ENCODE measurements at places on chromosomes 5 and 9. TPM values are rescaled to one million over a fixed set of nuclear protein-coding genes. Genes with fewer than 3 reads are reported as not detected.

ZCCHC9 gene
- total RNA-seq: 33.7 TPM

AFAP1L1 gene
- total RNA-seq: 4.3 TPM

PLAC8L1 gene
- 2.6 TPM for total RNA-seq

VPS13A gene
- 52.8 TPM for total RNA-seq

FBXO4 gene
- 9.0 TPM for total RNA-seq

PDGFRB gene
- total RNA-seq: 0.34 TPM

TNFSF8 gene
- total RNA-seq: not detected

OLFML2A gene
- 6.3 TPM for total RNA-seq

ENTPD8 gene
- 1.7 TPM for total RNA-seq

TMOD1 gene
- 4.4 TPM for total RNA-seq

LCN12 gene
- total RNA-seq: 4.2 TPM

LRRC8A gene
- 22.0 TPM for total RNA-seq

RASEF gene
- 0.12 TPM for total RNA-seq

PCDHB12 gene
- not detected for total RNA-seq

IL3 gene
- not detected for total RNA-seq

FLT4 gene
- total RNA-seq: 0.17 TPM

PCDHB4 gene
- not detected for total RNA-seq

SPATA31C1 gene
- total RNA-seq: not detected

GHR gene
- total RNA-seq: not detected

CCDC171 gene
- total RNA-seq: 2.6 TPM

DEPDC1B gene
- total RNA-seq: 39.7 TPM

MCC gene
- 20.1 TPM for total RNA-seq

FOXD4L5 gene
- 0.61 TPM for total RNA-seq

IRX2 gene
- total RNA-seq: not detected

PCDHA9 gene
- total RNA-seq: not detected

COL5A1 gene
- 0.30 TPM for total RNA-seq

OSMR gene
- 46.0 TPM for total RNA-seq

SOX30 gene
- total RNA-seq: 0.27 TPM

PCDHB11 gene
- 0.07 TPM for total RNA-seq

UBE2QL1 gene
- total RNA-seq: not detected

C9orf153 gene
- total RNA-seq: not detected

WNK2 gene
- total RNA-seq: 24.4 TPM

IFNK gene
- not detected for total RNA-seq

QRFP gene
- total RNA-seq: not detected

HTR4 gene
- not detected for total RNA-seq

PFN3 gene
- total RNA-seq: not detected

HMMR gene
- total RNA-seq: 54.9 TPM

POU5F2 gene
- 0.44 TPM for total RNA-seq

ELP1 gene
- 28.8 TPM for total RNA-seq

DOCK8 gene
- total RNA-seq: 0.37 TPM

WNT8A gene
- not detected for total RNA-seq

MZB1 gene
- 0.81 TPM for total RNA-seq

ANKRD18B gene
- 3.9 TPM for total RNA-seq

SLCO6A1 gene
- total RNA-seq: 0.69 TPM

EIF4E1B gene
- 0.07 TPM for total RNA-seq

MEIKIN gene
- total RNA-seq: not detected

LVRN gene
- total RNA-seq: 1.9 TPM

MTX3 gene
- 34.9 TPM for total RNA-seq

GARIN3 gene
- not detected for total RNA-seq

KCNIP1 gene
- total RNA-seq: not detected

HEMGN gene
- not detected for total RNA-seq

PCDHA1 gene
- total RNA-seq: not detected

ZFP2 gene
- total RNA-seq: 0.57 TPM

Measured in HCT116 (cell line).